ENCODE measurements at places on chromosomes 1 and 21.

- no peak for DNase-seq
These were observed 21.8 kb downstream of the PTPRC start for GRCh38 chr1:198660341-198661261.

- no peak for DNase-seq
These were observed 51.1 kb upstream of the TARDBP start for GRCh38 chr1:10961300-10961833.

DNA sequence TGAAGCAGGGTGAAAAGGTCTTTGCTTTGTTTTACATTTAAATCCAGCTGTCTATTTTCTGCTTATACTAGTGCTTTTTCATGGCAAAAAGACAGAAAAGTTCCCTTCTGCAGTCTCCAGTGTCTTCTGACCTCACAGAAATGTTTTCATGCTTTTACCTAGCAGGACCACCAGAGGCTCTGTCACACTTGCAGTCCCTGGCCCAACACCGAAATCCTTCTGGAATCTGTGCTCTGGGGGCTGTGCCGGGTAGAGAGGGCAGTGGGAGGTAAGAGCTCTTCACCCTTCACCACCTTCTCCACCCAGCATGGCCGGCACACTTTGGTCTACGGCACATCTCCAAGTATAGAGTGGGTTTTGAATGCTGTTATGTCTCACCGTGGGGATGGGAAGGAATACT is 20.8 kb downstream of the GNAT2 start:
- DNase-seq = no peak

- DNase-seq = no peak
These were observed 7.3 kb upstream of the IFNGR2 start for GRCh38 chr21:33395891-33396331.

DNA sequence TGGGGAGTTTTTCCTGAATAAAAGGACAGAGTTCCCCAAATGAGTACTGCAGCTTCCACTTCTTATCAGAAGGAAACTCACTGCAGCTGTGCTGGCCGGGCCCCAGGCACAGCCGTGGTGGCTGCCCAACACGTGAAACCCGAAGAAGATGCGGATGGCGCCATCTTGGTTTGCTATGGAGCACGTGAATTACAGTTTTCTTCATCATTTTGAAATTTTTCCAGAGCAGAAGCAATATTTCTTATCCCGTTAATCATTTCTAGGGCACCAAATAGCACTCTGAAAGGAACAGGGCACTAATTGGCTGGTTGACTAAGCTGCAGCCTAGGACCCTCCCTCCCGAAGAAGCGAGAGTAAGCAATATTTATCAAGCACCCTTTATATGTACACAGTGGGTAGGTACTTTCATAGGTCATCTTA is 63.2 kb upstream of the EPS8L3 start:
- no peak for DNase-seq

DNA sequence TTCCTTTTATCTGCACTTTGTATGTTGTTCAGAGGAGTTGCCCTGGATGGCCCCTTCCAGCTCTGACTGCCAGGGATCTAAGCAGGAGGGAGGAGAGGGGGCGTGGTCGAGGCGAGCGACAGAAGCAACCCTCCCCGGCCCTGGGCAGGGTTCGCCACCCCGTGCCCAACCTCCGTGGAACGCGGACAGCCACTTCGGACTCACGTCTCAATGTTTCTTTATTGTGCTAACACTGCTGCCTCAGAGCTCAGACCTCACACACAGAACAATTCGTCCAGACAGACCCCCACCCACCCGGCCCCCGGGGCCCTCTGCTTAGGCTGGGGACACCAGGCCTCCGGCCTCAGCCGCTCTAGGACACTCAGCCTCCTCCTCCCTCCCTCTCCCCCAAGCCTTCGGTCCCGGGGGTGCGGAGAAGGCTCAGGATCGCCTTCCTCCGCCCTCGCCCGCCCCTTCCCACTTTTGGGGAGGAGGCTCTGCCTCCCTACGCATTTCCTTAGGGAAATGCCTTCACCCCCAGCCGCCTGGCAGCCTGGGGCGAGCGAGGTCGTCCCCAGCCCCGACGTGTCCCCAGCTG is 8.3 kb downstream of the VSIG8 start:
- DNase-seq = no peak

GRCh38 chr1:109917768-109918606 is 7.3 kb downstream of the CSF1 start:
- DNase-seq = no peak

DNA sequence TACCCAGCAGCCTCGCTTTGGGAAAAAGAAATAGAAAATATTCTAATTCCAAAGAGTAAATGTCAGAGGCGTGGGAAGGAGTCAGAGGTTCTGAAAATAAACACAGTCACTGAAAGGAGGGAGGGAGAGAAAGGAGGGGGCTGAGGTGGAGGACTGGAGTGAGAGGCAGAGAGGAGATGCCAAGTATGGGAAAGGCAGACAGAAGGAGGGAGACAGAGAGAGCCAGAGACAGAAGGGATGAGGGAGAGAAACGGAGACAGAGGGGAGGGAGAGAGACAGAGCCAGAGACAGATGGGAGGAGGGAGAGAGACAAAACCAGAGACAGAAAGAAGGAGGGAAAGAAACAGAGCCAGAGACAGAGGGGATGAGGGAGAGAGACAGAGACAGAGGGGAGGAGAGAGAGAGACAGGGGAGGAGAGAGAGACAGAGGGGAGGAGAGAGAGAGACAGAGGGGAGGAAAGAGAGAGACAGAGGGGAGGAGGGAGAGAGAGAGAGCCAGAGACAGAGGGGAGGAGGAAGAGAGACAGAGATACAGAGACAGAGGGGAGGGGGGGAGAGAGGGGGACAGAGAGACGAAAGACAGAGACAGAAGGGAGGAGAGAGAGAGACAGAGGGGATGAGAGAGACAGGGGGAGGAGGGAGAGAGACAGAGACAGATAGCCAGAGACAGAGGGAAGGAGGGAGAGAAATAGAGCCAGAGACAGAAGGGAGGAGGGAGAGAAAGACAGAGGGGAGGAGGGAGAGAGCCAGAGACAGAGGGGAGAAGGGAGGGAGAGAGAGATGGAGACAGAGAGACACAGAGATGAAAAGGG is 525.5 kb downstream of the MATN1 start:
- DNase-seq = no peak

DNA sequence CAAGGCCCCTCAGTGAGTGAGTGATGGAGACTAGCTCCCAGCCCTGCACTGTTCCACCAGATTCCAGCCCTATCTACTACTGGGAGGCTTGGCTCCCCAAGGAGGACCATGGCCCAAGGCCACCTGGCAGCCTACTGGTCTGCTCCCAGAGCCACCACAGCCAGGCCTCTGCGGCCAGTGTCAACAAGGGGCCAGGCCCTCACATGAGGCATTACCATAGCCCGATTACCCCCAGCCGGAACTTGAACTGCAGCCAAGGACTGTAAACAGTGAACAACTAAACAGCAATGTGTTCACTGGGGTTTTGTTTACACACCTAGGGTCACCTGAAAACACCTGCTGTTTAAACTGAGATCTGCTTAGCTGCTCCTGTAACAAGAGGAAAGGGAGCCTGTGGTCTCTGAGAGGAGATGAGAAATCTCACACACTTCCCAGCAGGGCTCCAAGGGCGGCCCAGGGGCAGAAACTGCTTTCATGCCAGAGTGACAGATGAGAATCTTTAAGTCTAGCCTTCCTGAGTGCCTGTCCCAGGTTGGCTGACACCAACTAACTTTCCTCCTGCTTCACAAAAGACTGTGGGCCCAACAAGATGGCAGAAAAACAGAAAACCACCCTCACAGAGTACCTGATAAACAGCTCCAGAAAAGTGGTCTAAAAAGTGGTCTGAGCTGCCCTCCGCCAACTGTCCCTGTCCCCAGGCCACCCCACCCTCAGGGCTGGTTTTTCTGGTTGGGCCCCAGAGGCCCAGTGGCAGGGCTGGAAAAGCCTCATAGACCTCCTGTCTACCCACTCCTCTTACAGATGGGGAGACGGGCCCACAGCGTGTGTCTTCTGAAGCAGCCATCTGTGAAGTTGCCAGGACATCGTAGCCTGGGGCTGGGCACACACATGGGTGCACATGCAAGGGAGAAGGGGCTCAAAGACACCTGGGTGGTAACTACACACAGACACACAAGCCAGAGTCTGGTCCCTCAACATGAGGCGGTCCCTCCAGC is 28.8 kb downstream of the MEF2D start:
- no peak for DNase-seq

DNA sequence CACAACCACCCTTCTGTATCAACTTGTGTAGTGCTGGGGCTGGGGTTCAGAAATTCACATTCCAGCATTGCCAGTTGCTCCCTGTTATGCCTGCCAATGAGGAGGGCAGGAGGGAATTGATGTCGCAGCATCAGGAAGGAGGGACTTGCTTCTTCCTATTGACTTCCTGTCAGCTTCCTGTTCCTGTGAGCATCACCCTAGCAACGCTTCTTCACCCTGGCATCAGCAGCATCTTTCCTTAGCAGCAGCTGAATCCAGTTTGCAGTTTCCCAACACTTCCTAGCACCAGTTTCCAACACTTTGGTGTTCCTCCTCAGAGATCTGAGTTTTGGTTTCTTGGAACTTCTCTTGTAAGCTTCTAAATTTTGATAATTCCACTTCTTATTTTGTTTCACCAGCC is 8.9 kb upstream of the TRIM62 start:
- no peak for DNase-seq

DNA sequence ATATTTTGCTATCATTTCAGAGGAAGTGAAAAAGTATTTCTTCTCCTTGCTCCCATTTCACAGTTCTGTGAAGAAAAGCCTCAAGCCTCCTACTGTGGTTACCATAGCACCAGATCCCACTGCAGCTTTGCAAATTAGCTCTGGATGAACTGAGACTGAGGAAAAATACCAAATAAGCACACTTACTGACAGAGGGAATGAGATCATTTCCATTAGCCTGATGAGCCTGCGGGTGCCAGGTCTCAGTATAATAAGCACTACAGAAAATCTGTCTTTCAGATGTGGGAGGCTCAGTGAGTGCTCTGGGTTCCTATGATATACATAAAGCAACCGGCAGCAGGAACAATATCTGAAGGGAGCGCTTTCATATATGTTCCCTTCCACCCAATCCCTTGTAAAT is 21.4 kb downstream of the XKR8 start:
- no peak for DNase-seq

- DNase-seq = no peak
These were observed 93.8 kb downstream of the CHD1L start for GRCh38 chr1:147336291-147336690.

DNA sequence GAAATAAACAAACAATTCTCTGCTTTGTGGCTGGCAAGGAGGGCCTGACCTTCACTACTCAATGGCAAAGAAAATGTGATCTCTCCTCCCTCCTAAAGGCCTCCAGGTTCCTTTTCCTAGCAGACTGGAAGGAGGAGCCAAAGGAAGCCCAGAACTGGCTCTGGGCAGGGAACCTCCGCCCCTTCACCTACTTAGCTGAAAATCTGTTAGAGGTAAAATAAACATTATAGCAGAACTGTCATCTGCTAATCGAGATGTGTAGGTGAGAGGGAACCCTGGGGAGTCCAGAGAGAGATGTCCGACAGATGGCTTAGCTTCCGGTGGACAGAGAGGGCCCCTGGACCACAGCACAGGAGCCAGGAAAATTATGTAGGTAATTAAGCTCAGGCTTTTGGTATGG is 75.2 kb upstream of the KCNA3 start:
- no peak for DNase-seq
